GDM1 (cell line): ENCODE measurements at places on chromosomes 5 and 9.

- no peak for DNase-seq
Measured at GRCh38 chr5:963673-964531, 44.7 kb upstream of the NKD2 start.

DNA sequence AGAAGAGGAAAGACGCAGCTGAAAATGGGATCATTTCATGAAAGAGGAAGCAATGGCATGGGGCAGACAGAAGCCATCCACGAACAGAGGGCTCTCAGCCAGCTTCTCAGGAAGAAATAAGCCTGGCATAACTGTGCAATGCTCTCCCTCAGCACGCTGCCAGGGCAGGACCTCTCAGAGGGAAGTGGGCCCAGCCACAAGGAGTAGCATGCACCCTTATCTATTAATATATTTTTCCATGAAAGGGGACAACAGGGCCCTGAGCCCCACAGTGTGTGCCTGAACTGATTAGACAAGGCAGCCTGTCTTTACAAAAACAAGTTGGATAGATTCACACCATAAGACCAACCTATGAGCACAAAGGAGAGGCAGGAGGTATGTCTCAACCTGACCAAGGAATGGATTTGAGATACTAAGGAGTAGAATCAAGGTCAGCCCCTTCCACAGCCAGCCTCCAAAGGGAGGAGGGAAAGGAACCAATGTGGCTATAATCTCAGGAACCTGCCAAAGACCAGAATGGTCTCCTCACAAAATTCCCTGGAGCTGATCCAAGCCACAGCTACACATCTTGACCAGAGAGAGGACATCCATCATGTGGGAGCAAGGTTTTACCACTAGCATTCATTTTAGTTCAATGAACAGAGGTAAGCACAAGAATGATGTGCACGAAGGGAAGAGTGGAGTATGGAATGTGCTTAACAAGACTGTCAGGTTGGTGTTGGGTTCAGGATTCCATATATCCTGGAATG, 154.8 kb downstream of the SIL1 start:
- DNase-seq = no peak

GRCh38 chr5:43019614-43020398, 20.3 kb downstream of the ANXA2R start:
- peak; percentile 72 for DNase-seq

DNA sequence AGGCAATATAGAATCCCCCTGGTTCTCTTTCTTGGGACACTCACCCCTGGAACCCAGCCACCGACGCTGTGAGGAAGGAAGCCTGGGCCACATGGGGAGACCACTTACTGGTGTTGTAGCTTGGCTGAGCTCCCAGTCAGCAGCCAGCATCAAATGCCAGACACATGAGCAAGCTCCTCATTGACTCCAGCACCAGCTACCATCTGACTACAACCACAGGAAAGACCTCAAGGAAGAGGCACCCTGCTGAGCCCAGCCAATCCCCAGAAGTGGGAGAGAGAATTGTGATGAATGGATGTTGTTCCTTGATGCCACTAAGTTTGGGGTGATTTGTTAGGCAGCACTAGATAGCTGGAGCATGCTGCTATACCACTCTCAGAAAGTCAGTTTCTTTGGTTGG, 36.0 kb downstream of the BNIP1 start:
- no peak for DNase-seq

DNA sequence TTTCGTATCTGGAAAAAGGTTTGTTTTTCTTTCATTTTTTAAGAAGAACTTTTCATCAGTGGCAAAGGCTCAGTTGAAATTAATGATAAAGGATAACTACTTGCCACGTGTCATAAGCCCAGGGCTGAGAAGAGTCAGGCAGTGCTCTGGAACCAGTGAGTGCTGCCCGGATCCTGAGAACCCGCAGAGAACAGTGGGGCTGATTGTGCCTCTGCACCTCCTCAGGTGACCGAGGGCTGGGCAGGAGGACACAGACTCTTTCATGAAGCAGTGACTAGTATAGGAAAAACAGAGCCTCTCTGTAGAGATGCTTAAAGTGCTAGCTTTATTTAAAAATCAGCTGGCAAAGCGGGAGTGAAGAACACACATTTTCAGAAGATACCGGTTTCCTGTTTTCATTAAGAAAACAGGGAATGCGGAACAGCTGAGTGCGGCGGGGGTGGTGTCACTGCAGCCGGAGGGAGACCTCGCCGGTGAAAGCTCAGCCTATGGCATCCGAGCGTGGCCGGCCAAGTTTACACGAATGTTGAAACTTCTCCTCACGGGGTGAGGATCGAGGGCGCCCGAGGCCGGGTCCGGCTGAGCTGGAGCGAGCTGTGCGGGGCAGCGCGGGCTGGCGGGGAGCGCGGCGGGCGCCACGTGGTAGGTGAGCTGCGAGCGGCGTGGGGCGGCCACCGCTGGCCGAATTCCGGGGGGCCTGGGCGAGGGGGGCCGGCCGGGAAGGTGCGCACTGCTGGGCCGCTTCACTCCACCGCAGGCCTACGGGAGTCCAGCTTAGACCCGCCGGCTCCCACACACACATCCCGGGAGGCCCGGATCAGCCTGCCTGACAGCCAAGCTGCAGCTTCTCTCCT, 134.7 kb upstream of the DMRT1 start:
- DNase-seq = no peak

DNA sequence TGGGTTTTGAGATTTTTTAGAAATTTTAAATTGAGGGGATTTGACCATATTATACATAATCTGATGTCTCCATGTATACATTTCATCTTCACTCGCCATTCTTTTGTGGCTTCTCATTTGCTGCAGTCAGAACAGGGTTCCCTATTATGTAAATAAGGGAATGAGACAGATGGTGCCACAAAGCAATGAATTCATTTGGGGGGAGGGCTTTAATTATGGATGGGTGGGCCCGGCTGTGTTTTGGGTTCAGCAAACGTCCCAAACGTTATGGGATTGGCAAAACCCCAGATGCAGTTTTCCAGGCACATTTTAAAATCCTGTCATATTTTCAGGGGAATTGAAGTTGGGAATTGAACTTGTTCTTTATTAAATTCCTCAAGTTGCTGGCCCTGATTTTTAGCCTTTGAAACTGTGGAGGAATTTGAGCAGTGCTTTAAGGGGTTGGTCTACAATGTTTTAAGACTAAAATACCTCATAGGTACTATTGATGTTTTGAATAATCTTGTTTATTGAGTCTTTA, 558.5 kb upstream of the ZNF462 start:
- no peak for DNase-seq

GRCh38 chr9:114521846-114522245, 16.6 kb upstream of the WHRN start:
- DNase-seq = no peak

DNA sequence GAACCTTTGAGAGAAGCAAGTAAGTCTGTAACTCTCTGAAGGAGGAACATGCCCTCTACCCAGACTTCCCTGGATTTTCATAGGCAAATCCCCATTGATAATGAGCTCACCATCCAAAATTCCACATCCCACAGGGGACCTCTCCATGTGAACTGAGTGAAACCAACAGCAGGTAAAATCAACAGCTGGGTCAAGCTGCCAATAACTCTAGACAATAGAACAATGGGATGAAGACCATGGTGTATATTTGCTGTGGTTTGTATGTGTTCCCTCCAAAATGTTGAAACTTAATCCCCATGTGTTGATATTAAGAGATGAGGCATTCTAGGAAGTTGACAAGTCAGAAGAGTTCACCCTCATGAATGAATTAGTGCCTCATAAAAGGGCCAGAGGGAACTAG, 110.2 kb upstream of the MYO10 start:
- DNase-seq = no peak

- no peak for DNase-seq
Measured at GRCh38 chr5:153794327-153794726, 244.4 kb downstream of the FAM114A2 start.

DNA sequence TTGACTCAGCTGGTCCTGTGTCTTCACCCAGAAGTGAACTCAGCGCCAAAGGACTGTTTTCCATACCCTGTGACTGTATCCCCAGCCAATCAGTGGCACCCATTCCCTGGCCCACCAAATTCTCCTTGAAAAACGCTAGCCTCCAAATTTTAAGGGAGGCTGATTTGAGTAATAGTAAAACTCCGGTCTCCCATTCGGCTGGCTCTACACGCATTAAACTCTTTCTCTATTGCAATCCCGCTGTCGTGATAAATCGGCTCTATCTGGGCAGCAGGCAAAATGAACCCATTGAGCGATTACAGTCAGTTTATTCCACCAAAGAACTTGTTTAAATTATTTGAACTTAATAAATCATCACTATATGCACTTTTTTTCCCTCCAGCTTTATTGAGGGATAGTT, 55.9 kb upstream of the PPP1R26 start:
- DNase-seq = no peak

- DNase-seq = no peak
Measured at GRCh38 chr5:151454889-151455288, 7.5 kb downstream of the SLC36A1 start.

- DNase-seq = no peak
Measured at GRCh38 chr5:115602591-115603125, 379 bp upstream of the TICAM2 start.

GRCh38 chr5:53099546-53099945, 10.0 kb downstream of the MOCS2 start:
- no peak for DNase-seq

GRCh38 chr9:33329117-33329563, 38.8 kb downstream of the NFX1 start:
- no peak for DNase-seq

DNA sequence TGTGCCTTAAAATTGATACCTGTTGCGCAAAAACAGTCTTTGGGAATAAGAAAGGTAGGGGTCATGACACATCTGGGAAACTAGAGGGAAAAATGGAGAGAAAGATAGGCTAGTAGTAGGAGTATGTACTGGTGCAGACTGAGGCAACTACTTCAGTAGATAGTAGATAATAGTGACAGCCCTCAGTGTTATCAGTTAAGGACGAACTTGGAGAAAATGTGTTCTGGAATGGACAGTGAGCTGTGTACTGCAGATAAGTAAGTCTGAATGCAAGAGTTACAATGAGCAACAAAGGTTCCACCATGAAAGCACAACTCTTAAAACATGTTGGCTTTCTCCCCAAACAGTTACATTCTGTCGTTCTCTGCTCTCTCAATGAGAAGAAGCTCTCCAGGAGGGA, 6.5 kb upstream of the INSL6 start:
- DNase-seq = no peak
